NCI-H82 (cell line): ENCODE measurements at places on chromosomes 13 and 19.

DNA sequence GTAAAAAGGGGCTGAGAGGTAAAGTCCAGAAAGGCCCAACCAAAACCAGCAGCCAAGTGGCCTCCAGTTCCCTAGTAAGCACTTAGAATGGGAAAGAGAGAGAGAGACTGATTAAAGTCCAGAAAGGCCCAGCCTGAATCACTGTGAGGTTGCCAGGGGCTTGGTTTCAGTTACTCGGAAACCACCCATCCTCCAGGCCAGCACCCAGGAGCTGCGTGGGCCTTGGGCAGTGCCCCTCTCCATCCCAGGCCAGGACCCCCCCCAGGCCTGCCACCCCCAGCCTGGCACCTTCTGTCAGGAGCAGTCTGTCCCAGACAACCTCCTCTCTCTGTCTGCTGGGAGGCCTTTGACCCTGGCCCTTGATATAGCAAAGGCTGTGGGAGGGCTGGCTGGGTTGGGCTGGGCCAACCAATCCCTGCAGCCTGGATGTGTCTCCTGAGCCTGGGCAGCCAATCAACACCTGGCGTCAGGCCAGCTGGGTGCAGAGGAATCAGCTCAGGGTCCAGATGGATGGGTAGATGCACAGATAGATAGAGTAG is at the start of gene CYP4F2:
Gene CYP4F2, minus strand, starts transcription at position 337 of the 539 bp plus-strand sequence. CDS start 463 bp downstream, outside the sequence.
- no peak for DNase-seq

DNA sequence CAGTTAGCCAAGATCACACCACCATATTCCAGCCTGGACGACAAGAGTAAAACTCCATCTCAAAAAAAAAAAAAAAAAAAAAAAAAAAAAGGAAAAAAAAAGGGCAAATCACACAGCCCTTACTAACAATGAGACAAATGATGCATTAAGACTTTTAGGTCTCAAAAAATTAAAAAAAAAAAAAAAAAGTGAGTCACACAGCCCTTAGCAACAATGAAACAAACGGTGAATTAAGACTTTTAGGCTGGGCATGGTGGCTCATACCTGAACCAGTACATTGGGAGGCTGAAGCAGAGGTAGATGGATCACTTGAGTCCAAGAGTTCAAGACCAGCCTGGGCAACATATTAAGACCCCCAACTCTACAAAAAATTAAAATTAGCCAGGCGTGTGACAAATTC is 32.4 kb upstream of the EIF3G start:
- DNase-seq, result no peak

DNA sequence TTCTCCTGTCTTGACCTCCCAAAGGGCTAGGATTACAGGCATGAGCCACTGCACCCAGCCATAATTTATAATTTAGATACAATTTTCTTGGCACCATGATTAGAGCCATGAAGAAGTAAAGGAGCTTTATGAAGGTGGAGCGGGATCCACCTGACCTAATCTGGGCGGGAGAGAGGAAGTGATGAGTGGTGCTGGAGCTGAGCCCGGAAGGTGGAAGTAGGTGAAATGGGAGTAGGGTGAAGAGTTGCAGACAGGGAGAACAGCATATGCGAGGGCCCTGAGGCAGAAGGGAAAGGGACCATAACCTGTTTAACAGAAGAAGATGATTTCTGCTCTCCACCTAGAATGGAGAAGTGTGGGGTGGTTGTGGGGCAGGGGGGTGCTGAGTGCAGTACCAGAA is 4.2 kb downstream of the BLOC1S3 start:
- no peak for DNase-seq

GRCh38 chr19:13952931-13953531 is 722 bp downstream of the DCAF15 start:
- peak; percentile 48 for DNase-seq

GRCh38 chr19:2059422-2060201 is 8.6 kb upstream of the MKNK2 start:
- DNase-seq, result no peak

DNA sequence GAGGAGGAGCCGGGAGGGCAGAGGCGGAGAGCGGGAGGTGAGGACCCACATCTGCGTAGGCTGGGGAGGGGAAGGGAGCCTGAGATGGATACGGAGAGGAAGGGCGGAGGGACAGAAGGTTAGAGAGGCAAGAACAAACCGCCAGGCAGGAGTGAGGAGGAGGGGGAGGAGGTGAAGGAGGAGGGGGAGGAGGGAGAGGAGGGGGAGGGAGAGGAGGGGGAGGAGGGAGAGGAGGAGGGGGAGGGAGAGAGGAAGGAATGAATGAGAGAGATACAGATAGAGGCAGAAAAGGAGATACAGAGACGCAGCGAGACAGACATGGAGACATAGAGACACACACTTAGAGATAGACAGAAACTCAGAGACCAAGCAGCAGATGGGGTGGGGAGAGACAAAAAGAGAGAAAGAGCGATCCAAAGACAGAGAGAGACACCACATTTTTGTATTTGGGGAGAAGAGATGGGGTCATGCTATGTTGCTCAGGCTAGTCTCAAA is 782 bp upstream of the CA11 start:
- peak; percentile 96 for DNase-seq

DNA sequence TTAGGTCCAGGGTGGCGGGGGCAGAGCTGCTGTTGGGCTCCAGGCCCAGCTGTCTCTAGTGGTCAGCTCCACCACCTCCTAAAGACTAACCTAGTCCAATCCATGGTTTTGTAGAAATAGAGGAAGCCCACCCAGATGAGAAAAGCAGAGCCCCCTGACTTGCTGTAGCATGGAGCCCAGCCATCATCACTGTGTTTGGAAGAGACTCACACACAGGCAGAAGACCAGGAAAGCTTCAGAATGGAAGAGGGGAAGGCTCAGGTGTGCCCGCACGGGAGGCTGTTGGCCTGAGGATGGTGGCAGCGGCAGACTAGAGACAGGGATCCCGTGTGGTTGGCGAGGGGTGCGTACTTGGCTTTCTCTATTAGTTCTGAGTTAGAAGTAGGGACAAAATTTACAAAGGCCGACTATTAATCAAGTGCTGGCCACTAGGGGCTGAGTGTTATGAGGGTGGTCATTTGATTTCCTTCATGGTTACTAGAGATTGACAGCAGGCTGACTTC is 193.2 kb upstream of the SOX1 start:
- DNase-seq, result no peak
